Stimulated activated CD8-positive, alpha-beta memory T cell treated with anti-CD3 and anti-CD28 coated beads, Interleukin-12 subunit alpha, Interleukin-12 subunit beta, amount 100 ng/mL, for 1 hour (primary cell): ENCODE measurements at places on chromosomes 2 and 18.

DNA sequence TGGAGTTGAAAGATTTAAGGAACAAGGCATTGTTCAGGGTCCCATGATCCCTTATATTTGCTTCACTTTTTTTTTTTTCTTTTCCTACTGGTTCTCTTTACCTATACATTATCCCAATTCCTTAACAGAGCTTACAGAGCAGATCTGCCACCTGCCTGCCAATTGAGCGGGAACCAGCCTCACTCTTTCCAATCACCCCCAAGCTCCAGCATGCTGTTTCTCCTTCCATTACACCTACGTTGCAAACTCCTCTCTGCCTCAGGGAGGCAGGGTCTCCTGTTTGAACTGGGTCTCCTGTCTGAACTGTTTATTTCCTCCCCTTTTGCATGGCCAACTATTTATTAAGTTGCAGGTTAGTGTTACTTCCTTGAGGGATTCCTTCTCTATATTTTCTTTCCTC, 77.2 kb upstream of the SLC38A11 start:
- DNase-seq, result no peak

- DNase-seq, result no peak
Measured at GRCh38 chr2:25957743-25958142, 24.6 kb downstream of the KIF3C start.

DNA sequence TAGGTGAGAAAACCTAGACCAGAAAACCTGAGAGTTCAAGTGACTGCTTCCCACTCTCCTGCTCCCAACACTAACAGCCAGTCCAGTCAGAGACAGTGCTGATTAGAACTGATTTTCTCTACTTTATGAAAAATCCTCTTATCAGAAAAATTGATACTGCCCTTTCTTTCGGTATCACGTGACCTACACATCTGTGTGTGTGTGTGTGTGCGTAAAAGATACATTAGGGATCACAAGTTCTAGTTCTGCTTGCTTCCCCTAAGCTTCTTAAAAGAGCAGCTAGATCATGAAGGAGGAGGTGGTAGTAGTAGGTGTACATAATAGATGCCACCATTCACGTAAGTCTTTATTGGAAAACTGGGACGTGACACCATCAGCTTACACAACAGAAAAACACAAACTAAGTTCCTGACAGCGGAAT, 1.5 kb downstream of the ARL5A start:
- no peak for DNase-seq

- DNase-seq, result no peak
Measured at GRCh38 chr18:26703170-26703930, 155.0 kb upstream of the KCTD1 start.

DNA sequence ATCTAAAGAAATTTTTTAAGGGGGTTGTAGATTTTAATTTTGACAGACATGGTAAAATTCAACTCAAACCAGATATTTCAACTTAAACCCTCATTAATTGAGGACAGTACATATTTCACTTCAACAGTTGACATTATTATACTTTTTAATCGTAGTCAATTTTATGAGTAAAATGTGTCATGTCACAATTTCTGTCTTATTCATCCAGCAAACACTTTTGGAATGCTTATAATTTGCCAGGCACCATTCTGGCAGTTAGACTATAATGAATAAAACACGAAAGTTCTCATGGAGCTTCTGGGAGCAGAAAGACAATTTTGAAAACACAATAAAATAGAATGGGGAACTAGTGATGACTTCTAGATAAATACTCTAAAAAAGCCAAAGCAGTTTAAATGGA, 1094.8 kb downstream of the SUCLG1 start:
- DNase-seq, result no peak
